ENCODE measurements at places on chromosomes 6 and 20.

- DNase-seq: no peak
Measured at GRCh38 chr20:7155282-7155681, 387.8 kb downstream of the BMP2 start.

DNA sequence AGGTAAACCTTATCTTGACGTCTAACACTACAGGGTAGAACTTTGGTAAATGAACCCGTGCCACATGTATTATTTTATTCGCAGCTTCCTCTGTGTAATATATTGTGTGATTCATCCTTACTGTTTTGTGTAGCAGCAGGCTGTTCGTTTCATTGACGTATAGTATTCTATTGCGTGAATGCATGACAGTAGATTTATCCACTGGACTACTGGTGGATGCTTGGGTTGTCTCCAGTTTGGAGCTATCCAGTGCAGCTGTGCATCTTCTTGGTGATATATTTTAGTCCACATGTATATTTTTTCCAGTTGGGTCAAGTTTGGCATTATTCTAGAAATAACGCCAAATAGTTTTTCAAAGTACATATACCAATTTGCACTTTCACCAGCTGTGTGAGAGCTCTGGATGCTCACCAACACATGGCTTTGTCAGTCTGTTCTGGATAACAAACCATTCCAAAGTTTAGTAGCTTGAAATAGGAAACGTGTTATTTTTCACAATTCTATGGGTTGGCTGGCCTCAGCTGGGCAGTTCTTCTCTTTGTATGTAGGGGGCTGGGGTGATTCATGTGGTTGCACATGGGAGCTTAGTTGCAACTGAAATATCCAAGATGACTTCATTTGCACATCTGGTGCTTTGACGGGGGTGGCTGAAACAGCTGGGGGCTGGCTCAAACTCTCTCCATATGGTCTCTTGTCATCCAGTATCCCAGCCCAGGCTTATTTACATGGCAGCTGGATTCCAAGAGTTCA lies 9.3 kb downstream of the ECT2L start:
- no peak for DNase-seq

GRCh38 chr6:93454533-93454932 lies 35.2 kb upstream of the EPHA7 start:
- no peak for DNase-seq

- DNase-seq: no peak
Measured at GRCh38 chr6:156193381-156193780, 583.8 kb upstream of the ARID1B start.

DNA sequence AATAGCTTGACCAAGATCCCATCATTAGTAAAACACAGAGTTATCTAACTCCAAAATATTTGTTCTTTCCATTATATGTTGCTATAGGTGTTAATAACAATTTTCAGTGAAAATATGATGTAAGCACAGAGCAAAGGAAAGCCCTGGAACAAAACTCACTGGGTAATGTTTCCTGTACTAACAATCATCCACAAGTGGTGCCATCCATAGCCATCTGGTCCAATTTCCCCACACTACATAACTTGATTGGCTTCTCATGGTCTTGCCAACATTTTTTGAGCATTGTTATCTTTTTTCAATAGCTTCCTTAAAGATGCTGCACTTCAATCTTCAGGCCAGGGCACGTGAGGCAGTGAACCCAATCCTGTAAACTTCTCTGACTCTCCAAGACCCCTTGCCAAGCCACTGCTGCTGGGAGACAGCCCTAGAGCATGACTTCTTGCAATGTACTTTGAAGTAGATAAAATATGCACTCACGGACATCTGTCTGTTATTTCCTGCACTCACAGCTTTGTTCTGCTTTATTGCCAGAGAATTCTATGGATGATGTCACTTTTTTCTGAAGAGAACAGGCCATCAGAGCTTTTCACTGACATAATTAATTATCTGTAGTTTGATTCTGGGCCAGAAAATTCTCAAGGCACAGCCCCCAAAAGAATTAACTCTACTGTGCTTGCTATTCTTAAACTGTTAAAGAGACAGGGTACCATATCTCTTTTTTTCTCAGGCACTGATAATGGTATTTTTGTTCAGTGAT lies 97.5 kb upstream of the TMEM30A start:
- DNase-seq: no peak

DNA sequence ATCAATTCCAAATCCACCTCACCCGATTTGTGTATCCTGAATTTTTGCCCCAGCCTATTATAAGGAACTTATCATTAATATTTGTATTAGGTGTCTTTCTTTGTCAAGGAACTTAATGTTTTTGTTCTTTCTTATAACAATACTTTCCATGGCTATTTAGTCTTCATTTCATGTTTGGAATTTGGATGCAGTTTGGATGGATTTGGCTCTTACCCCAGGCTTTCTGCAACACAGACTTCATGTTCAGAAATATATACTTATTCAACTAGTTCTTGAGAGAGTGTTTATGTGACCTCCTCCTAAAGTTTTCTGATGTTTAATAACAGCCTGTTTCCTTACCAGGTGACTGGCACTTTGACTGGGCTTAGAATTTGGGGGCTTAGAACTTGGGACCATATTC lies 35.9 kb upstream of the TOX2 start:
- DNase-seq: no peak

- no peak for DNase-seq
Measured at GRCh38 chr20:45181639-45182038, 6.9 kb downstream of the PI3 start.

- no peak for DNase-seq
Measured at GRCh38 chr20:50540620-50541605, 30.7 kb downstream of the PTPN1 start.

DNA sequence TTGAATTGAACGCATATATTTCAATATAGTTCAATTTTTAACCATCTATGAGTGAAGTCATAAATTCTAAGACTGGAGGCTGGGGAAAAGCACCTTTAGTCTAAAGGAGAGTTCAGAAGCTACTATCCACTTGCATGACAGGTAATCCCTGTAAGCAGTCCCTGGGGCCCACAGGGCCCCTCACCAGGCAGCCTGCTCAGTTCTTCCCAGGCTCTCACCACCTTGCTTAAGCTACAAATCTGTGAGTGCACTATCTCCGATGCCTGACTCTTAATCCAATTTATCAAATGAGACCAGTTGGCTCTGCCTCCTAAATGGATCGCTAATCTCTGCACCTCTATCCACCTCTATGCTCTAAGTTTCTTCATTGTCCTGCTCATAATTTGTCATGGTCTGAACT lies 413.8 kb downstream of the PTPRT start:
- no peak for DNase-seq

DNA sequence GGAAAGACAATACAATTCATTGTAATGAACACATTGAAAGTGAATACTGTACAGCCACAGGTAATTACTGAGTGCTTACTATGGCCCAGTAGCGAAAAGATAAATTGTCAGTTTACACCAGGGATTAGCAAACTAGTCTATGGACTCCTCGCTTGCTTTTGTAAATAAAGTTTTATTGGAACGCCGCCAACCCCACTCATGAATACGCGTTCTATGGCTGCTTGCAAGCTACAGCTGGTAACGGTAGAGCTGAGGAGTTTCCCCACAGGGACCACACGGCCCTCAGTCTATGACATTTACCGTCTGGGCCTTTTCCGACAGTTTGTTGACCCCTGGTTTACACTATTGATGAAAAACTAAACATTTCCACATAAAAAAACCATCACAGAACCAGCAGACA lies 24.2 kb downstream of the LAMA5 start:
- DNase-seq: no peak

- no peak for DNase-seq
Measured at GRCh38 chr20:54355631-54356280, 119.6 kb upstream of the DOK5 start.

DNA sequence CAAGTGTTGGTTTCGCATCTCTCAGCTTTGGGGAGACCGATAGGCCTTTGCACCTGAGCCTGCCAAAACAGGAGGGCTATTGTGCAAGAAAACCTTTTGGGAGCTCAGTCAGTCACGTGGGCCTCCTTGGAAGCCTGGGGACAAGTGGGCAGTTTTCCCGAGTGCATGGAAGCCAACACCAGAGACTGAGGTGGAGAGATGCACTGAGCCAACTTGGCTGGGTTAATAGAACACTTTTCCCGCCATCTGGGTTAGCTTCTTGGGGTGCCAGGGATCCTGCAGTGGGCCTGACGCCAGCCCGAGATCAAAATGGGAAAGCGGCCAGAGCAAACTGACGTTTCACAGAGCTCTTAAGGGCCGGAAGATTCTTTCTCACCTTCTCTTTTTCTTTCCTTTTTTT lies 2.8 kb upstream of the OOEP start:
- no peak for DNase-seq

DNA sequence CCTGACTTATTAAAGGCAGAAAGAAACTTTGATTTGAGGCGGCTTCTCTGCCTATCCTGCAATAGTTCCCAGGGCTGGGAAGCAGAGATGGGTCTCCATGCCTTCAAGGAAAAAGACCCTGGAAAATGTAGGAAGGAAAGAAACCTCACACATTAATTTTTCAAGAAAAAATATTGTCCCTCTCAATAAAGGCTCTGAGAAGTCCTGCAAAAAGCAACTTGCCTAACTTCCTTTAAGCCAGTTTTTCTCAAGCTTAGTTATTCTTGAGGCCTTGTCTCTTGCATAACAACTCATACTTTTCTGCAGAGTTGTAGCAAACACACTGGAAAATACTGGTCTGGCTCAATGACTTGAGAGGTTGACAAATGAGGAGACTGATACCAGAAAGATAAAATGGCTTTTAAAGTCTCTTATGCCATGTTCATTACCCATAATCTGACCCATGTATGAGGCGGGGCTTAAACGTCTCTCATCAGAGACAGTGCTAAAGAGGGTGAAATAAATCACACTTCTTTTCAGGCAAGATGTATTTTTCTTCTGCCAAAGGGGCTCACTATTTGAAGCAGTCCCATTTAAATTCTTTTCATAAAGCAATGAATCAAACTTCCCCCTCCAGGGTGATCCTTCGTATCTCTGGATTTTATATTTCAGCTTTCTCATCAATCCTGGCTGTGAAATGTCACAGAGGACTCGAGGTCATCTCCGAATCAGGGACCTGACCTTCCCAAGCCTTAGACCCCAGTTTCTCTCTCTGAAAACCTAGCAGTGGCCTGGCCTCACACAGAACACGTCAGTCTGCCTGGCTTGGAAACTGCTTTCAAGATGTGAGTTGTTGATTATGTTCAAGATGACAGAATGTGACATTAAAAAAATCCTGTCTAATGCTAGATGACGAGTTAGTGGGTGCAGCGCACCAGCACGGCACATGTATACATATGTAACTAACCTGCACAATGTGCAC lies 82.3 kb upstream of the KCNG1 start:
- DNase-seq: no peak

DNA sequence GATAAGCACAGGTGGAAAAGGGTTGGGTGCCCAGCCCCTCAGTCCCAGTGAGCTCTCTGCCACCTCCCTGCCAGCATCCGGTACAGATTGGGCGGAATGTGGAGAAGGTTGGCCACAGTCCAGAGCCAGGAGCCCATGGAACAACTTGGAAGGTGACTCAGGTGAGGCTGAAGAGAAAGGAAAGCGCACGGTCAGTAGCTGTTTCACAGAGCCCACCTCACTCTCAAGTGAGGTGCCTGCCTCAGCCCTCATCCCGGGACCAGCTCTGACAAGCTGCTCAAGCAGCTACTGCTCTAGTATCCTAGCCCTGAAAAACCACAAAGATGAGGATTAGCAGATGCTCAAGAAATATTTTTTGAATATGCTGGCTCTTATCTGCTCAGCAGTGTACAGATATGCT lies 1.1 kb upstream of the MMP24OS start:
- DNase-seq: no peak

DNA sequence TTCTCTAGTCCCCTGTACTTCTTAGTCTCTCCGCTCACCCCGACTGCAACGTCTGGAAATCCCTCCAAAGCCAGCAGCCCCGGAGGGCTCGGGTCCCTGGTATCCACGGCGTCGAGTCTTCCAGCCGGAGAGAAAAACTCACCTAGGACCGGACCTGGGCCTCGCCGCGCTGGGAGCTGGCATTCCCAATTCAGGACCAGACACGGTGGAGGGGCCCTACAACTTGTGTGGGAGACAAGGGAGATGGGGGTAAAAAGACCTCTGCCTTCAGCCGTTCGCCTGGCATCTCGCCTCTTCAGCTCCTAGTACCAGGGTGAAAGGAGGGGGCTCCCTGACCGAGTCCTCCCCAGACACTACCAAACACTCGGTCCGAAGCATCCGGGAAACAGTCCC lies 64.3 kb downstream of the GPX5 start:
- no peak for DNase-seq

GRCh38 chr6:112437058-112437457 lies 89.9 kb downstream of the RFPL4B start:
- no peak for DNase-seq

- no peak for DNase-seq
Measured at GRCh38 chr20:50898475-50898874, 32.8 kb downstream of the ADNP start.

- DNase-seq: no peak
Measured at GRCh38 chr6:69294862-69295261, 501.9 kb downstream of the LMBRD1 start.

DNA sequence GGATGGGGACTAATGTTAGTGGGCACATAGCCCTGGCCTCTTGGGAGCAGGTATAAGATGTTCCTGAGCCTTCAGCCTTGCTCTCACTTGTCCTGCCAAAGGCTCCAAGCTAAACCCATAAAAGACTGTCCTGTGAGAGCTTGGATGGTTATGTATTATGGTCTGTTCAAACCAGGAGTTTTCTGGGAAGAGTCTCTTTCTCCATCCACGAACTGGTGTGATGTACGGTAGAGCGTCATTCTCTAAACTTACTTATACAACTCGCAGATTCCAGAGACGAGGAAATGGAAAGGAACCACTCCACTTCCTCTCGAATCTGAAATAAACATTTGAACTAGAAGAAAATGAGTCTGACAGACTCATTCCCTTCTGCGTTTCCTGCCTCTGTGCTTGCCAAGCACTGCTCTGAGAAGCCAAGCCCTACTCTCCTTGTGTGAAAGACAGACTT lies 5.3 kb downstream of the SOBP start:
- no peak for DNase-seq

DNA sequence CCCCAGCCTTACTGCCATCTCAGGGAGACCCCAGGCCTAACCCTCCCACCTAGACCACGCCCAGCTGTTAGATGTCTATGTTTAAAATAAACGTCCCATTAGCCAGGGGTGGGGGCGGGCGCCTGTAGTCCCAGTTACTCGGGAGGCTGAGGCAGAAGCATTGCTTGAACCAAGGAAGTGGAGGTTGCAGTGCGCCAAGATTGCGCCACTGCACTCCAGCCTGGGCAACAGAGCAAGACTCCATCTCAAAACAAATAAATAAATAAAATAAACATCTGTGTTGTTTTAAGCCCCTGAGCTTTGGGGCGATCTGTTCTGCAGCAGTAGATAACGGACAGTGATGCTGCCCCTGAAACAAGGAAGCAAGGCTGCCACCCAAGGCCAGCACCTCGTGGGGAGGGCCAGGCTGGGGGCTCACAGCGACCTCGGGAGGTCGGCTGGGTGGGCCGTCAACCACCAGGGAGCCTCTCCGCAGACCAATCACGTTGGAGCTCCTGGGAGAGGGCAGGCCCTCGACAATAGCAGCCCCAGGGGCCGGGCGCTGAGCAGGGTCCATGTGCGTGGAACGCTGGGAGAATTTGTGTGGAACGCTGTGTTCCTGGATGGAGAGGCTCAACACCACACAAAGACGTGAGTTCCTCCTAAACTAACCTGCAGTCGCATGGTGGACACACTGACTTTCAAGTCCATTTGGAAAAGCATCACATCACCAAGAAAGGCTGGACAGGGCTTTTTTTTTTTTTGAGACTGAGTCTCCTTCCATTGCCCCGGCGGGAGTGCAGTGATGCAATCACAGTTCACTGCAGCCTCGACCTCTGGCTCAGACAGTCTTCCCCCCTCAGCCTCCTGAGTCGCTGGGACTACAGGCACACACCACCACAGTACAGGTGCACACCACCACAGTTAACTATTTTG lies 1.0 kb upstream of the HELZ2 start:
- no peak for DNase-seq

All from germinal center (tissue), 1 donor.